ENCODE measurements at places on chromosomes 1 and 21.

DNA sequence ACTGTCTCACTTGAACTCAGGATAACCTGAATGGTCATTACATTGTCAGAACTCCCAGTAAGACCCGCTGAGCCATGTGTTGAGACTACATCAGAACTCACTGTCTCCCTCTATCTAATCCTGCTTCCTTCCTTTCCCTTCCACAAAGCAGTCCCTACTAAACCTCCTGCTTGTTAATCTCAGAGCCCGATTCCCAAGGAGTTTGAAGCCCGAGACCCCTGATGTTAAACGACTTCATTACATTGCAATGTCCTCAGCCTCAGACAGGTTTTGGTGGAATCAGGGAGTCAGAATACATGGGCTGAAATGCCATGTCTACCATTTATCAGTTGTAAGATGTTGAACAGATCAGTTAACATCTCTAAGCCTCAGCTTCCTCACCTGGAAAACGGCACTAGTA, 682.4 kb downstream of the ADGRL2 start:
- no peak for ATAC-seq

DNA sequence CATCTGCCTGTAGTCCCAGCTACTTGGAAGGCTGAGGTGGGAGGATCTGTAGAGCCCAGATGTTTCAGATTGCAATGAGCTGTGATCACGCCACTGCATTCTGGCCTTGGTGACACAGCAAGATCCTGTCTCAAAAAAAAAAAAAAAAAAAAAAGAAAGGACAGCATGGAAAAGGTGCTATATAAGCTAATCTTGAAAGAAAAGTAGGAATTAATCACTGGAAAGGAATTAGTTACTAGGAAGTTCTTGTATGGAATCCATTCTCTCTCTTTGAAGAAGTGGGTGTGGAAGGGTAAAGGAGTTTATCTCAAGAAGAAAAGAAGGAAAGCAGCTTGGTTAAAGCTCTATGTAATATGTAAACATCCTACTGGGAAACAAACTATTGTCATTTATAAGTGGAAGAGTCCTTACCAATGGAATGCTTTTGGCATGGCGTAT, 339.2 kb downstream of the DPYD start:
- no peak for ATAC-seq

- ATAC-seq, result no peak
Observed at GRCh38 chr1:232149287-232150201, 480.4 kb downstream of the SIPA1L2 start.

DNA sequence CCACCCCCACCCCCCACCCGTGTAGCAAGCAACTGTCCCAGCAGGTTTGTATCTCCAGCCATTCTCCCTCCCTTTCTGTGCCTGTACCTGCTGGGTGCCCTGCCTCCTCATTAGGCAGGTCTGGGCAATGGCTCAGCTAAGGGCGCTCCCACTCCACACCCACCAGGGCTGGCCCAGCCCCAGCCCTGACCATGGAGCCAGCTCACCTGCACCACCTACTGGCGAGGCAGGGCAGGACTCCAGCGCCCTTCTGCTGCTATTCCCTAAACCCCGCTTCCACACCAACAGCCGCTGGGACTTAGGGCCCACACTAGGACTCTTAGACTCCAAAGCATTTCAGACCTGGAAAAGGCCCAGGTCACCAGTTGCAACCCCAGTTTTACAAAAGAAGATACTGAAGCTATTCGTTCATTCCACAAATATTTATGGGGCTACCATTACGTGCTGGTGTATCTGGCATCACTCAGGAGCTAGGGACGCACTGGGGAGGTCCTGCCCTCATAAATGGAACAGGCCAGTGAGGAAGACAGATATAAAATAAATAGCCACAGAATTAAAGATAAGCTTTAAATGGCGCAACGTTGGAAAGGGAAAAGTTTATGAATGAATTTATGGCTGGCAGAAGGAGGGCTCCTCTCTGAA, 24.0 kb downstream of the PGLYRP3 start:
- no peak for ATAC-seq

DNA sequence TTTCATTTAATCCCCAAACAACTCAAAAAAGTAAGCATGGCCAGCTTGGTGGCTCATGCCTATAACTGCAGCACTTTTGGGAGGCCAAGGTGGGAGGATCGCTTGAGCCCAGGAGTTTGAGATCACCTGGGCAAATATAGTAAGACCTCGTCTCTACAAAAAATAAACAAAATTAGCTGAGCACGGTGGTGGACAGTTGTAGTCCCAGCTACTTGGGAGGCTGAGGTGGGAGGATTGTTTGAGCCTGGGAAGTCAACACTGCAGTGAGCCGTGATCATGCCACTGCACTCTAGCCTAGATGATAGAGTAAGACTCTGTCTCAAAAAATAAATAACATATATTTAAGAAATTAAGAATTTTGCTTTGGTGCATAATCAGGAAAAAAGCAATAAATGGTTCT, 6.1 kb upstream of the AKR1A1 start:
- no peak for ATAC-seq

All from activated CD4-positive, CD25-positive, alpha-beta regulatory T cell treated with anti-CD3 and anti-CD28 coated beads, Interleukin-2, amount 50 U/mL, for 24 hours (primary cell).